Hindlimb muscle (tissue), 1 donor: ENCODE measurements at places on chromosomes 7 and 10. TPM values are rescaled to one million over a fixed set of nuclear protein-coding genes. Genes with fewer than 3 reads are reported as not detected.

Gene GFRA1
- 33.4 TPM for polyA plus RNA-seq

DNA sequence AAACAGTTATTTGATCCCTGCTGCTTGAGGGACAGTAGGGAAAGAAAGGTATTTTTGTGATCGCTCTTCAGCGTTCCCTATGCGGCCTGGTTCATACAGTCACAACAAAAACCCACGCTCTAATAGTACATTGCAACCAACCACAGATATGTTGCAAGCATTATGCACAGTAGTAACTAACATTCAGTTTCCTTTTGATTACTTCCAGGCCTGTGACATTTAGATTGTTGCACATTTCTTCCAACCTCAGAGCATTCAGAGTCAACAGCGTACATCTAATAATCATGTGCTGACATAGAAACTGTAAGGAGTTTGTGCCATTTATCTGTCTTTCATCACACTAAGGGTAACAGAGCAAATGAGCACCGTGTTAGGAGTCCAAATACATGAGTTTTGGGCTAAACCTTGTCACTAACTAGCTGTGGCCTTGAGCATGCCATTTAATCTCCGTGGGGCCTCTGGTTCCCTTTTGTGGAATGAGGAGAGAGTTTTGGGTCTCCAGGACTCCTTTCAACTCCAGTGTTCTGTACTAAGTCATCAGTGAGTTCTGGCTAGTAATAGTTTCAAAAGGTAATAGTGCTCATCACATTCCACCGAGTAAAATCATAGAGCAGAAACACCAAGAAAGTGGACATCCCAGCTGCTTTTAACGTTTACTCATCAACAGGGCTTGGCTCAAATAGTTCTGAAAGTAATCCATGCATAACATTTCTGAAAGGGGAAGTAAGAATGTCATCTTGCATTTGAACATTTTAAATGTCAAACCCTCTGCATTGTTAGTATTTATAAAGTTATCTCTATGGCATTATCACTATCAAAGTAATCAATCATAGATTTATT, 99.0 kb upstream of the FZD1 start:
- DNase-seq = no peak

DNA sequence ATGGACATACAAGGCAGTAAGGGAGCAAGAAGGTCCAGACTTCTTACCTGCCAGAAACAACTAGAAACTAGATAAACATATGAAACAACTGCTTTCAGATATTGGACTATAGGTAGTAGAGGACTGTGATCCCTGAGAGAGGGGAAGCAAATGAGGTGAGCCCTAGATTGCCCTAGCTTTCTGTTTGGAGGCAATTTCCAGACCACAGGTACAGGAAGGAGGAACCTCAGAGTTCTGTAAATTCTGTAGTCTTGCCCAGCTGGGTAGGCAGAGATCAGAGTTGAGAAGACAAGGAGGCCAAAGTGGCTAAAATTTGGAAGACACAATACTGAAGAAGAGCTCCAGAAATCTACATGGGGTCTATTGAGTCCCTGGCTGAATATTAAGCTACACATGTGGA, 21.0 kb downstream of the CDK6 start:
- no peak for DNase-seq

GRCh38 chr7:77465256-77465655, 49.1 kb upstream of the GSAP start:
- no peak for DNase-seq

GRCh38 chr7:145915679-145916078, 200.9 kb upstream of the CNTNAP2 start:
- DNase-seq = no peak

DNA sequence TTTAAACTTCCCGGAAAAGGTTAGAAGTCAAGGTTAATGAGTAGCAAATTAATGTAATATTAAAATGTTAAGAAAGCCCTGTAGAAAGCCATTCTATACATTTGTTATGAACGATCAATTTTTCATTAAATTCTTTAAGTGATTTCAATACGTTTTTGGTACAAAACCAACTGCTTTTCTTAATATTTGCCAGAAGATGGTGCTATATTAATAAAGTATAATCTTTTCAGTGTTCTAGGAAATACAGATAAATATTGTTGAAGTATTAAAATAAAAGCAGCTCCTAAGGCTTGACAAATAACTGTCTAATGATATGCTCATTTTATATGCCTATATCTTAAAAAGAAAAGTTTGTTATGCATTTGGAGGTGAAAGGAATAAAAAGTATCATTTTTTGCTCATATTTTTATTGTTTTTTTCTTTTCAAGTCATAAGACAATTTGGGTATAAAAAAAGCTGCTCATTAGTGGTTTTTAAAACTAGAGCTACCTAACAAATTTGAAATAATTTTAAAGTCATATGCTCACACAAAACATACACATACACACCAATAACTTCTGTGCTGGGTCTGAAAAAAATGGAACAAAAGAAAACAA, 130.3 kb upstream of the POT1 start:
- no peak for DNase-seq

DNA sequence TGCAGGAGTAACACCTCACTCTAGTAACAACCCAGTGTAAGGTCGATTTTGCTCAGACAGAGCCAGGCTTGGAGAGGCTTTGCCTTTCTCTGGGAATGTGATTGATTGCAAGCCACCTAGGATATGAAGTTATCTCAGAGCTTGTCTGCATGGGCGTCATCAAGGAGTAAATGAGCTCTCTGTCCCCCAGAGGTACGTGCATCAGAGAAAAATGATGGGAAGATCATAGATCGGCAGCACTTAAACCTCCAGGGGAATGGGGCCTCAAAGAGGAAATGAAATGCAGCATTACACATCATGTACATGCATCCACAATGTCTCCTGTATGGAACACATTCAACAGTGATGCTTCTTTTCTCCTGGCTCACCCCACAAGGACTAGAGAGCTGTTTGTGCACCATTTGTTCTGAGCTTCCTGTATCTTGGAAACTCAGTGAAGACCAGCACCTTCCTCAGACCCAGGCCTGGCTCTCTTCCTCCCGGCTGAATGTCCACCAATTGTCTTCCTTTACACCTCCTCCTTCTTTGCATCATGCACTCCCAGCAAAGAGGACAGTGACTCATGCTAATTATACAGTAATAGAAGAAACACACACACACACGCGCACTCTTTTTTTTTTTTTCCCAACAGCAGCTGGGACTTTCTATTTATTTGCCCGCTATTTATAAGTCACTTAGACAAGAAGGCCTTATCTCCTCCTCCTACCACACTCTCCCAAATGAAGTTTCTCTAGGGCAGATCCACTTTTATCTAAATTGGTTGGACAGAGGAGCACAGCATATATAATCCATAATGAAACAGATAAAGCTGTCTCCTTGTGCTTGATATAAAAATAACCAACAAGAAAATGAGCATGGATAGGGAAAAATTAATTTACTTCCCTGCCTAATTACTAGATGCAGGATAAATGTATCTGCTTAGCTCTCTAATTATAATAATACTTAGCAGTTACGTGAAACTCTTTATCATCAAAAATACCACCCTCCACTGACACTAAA, 990.7 kb downstream of the CCSER2 start:
- no peak for DNase-seq

DNA sequence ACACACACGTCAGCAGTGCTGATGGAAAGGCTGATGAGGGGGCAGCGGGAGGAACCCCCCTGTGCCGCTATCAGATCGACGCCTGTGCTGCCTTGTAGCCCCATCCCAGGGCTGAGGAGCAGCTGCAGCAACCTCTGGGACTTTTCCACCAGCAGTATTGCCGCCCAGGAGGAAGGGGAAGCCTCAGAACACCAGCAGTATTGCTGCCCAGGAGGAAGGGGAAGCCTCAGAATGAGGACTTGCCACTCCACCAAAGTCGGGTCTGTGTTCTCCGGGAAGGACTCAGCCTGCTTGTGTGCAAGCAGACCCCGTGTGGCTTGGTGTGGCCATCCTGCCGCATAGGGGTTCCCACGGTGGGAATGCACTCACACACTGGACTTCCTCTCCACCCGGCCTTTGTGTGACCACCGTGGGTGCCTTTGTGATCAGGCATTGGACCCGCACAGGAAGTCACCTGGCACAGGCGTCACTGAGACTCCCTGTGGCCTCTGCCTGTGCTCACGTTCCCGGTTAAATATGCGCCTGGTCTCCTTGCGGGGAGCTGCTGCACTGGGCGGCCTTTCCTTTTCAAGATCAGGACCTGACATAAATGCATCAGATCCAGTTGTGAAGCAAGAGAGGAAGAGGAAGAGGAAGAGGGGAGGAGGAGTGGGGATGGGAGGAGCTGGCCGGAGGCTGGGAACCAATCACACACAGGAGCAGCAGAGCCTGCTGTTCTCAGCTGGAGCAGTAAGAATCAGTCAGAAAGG, 248.5 kb downstream of the DNAJB6 start:
- no peak for DNase-seq

Gene RPS24
- polyA plus RNA-seq = 3,169 TPM

- no peak for DNase-seq
Measured at GRCh38 chr7:139095194-139095659, 14.3 kb downstream of the ZC3HAV1 start.

DNA sequence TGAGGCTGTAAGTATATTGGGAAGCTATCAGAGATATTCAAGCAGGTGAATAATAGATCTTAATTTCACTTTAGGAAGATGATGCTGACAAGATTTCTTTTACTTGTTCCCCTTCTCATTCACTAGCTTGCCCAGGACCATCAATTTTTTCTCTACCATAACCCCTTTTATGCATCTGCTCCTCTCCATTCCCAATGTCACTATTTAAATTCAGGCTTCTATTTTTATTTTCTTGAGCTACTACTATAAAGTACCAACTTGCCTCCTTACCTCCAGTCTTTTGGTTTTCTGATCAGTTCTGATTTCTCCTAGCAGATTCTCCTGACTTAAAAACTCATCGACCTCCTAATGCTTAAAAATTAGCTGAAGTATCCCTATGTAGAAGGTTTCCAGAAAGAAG, 97.7 kb upstream of the SMIM30 start:
- DNase-seq = no peak

Gene SPDYE5
- polyA plus RNA-seq = 5.5 TPM

Gene PKD2L1
- not detected for polyA plus RNA-seq

Gene ZFAND4
- 10.0 TPM for polyA plus RNA-seq

Gene CRTAC1
- 0.35 TPM for polyA plus RNA-seq

Gene PVRIG
- 10.1 TPM for polyA plus RNA-seq

DNA sequence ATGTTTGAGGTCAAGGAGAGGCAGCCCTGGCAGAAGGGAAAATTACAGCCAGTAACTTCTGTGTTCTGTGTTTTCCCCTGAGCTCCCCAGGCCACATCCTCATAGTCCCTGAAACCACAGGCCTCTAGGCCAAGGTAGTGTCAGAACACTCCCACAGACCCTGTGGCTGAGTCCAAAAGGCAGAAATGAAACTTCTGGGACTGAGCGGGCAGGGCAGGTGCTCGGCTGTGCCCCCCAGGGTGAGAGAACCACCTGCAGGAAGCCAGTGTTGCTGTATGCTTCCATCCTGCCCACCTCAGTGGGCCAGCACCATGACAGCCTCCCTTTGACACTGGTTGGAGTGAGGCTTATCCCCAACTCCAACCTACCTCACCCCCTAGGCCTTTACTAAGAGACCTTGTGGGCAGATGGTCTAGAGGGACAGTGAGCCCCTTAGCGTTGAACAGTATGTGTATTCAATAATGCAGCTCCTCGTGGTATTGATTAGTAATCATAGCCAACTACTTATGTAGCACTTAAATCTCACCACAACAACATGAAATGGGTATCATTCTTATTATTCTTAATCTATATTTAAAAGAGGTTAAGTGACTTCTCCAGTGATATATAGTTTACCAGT, 30.3 kb downstream of the PIK3CG start:
- DNase-seq = no peak

Gene SDK1
- 3.6 TPM for polyA plus RNA-seq

DNA sequence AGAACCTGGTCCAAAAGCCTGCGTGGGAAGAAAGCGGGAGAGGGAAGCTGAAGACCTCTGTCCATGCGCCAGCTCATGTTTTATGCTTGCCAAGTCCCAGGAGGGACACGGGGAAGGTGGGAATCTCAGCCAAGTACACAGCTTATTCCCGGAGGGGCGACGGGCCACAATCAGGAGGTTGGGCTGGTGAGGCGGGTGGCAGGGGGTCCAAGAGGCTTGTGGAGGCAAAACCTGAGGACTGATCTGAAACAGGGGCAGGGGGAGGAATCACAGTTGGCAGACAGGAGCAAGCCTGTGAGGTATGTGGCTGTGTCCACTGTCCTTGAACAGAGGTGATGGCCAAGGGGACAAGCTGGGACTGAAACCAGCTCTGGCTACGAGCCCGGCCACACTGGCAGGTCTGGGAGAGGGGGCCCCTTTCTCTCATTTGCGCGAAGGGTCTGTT, 38.0 kb upstream of the LEP start:
- DNase-seq = no peak

Gene SLC18A3
- not detected for polyA plus RNA-seq

DNA sequence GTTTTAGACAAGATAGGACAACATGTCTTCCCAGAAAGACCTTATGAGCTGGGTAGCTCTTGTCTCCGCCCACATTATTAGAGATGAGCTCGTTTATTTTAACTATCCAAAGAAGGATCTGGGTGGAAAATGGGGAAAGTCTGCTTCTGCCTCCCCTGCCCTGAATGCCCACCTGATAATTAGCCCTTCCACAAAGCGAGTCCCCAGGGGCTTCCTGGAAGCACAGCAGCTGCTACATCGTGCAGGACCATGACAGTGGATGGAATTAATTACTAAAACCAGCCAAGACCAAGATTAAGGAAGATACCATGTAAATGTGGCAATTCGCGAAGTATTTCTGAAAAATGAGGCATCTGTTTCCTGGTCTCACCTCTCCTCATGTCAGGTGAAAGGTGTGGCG, 374.4 kb downstream of the PAXIP1 start:
- DNase-seq = no peak
